ENCODE measurements at places on chromosomes 2 and 18.

DNA sequence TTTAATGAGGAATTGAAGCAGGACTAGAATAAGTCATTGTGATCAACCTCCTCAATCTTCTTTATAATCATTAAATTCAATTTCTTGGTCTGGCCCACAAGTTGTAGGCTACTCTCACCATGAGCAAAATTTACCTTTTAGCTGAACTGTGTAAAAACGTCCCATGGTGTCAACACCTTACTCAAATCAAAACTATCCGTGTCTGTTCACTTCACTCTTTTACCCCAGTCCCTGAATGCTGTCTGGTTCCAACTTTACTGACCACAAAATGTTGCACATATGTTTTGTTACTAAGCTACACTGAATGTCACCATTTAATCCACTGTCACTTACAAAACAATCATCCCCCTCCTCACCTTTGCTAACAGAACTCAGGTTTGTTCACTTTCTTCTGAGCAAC lies 951.6 kb upstream of the SLC39A10 start:
- DNase-seq, result no peak

DNA sequence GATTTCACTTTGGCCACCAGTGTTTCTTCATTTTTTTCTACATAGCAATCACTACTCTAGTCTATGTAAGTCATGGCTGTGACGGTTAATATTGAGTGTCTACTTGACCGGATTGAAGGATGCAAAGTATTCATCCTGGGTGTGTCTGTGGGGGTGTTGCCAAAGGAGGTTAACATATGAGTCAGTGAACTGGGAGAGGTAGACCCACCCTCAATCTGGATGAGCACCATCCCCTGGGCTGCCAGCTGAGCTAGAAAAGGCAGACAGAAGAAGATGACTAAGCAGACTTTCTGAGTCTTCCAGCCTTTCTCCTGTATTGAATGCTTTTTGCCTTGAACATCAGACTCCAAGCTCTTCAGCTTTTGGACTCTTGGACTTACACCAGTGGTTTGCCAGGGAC lies 265.0 kb upstream of the SLC8A1 start:
- DNase-seq, result no peak

DNA sequence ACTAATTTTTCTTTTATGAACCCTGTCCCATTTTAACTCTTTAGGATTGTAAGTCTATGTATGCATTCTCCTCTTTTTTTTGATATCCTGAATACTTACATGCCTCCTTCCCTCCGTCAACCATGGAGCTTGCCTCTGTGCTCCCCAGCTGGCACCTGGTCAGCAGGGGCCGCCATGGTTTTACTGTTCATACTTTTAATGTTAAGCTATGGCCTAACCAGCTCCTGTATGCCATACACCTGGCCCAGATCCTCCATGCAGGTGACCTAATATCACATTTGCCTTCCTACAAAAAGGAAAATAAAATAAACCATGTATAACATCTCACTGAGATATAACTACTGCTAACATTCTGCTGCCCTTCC lies 283.1 kb upstream of the TRIB2 start:
- no peak for DNase-seq

- DNase-seq, result no peak
These were observed 46.6 kb upstream of the SERTAD2 start for GRCh38 chr2:64700133-64700809.

DNA sequence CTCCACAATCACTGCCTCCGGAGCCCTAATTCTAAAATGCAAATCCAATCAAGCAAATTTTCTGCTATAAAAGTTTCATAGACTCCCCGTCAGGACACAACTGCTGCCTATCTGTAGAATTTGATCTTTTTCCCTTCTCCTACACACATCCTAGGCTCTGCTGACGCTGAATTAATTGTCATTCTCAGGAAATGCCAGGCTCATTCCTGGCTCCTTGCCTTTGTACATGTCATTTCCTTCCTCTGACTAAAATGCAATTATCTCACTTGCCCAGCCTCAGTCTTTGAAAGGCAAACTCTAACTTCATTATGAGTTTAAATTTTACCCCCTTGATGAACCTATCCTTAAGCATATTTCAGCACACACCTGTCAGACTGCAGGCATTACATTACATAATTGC lies 844.9 kb upstream of the CRIM1 start:
- DNase-seq, result no peak

DNA sequence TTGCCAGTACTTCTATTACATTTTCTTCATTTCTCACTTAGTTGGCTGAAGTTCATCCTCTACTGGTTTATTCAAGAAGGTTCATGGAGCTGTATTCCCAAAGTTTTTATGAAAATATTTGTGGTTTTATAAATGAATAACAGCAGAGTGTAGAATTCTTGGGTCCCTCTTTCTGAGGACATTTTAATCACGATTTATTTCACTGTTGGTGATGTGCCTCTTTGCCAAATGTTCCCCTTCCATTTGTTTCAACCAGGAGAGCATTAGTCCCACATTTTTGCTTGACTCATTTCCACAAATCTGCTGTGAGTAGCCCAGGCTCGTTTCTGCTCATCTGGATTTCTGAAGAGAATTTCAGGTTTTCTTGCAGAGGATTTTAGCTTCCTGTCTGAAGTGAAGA lies 20.8 kb downstream of the COPS7B start:
- DNase-seq, result no peak

- no peak for DNase-seq
These were observed 254.1 kb downstream of the HNMT start for GRCh38 chr2:138218397-138218796.
